ENCODE measurements at places on chromosomes 3 and 15. TPM values are rescaled to one million over a fixed set of nuclear protein-coding genes. Genes with fewer than 3 reads are reported as not detected.

Gene GRAMD1C
- total RNA-seq: 0.23 TPM

Gene ALDH1A2
- not detected for total RNA-seq

Gene C3orf33
- total RNA-seq: 5.1 TPM

Gene DUOXA2
- not detected for total RNA-seq

- DNase-seq: peak; percentile 18
Measured at GRCh38 chr3:39378088-39378487, 5.1 kb upstream of the SLC25A38 start.

GRCh38 chr3:149278911-149279310 is 54.5 kb downstream of the TM4SF18 start:
- DNase-seq: peak; percentile 56

- DNase-seq: no peak
Measured at GRCh38 chr3:152460936-152461335, 192.2 kb downstream of the MBNL1 start.

DNA sequence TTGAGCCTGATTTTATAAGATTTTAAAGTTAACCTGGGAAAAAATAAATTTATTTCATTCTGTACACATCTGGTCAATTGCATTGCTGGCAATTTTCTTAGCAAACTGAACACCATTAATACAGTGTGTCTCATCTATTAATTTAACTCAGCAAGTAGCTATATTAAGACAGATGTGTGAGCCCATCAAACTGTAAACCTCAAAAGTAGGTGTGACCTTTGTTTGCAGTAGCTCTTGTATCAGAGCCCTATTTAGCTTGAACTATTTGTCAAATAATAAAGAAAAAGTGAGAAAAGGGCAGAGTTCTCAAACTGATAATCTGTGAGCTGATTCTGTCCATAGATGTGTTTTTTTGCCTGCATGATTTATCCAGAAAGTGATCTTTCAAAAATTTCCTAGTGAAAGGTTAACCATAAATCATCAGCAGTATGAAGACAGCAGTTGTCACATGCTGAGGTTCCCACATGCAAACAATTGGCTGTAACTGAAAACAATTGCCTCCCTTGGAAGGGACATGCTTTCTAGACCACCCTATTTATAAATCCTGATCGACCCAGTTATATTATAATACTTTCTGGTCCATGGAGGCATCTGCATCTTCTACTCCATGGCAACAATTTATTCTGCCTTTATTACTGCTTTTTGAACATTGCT is 646.5 kb downstream of the NSUN3 start:
- no peak for DNase-seq

GRCh38 chr3:182793663-182794454 is 555 bp downstream of the ATP11B start:
- DNase-seq: peak; percentile 29
